Osteocyte (in vitro differentiated cells): ENCODE measurements at places on chromosomes 1 and 21. TPM values are rescaled to one million over a fixed set of nuclear protein-coding genes. Genes with fewer than 3 reads are reported as not detected.

Gene CATSPER4
- not detected in 2 replicates for total RNA-seq

Gene CFAP141
- total RNA-seq, result not detected in 2 replicates

Gene ZNF648
- not detected in 2 replicates for total RNA-seq

DNA sequence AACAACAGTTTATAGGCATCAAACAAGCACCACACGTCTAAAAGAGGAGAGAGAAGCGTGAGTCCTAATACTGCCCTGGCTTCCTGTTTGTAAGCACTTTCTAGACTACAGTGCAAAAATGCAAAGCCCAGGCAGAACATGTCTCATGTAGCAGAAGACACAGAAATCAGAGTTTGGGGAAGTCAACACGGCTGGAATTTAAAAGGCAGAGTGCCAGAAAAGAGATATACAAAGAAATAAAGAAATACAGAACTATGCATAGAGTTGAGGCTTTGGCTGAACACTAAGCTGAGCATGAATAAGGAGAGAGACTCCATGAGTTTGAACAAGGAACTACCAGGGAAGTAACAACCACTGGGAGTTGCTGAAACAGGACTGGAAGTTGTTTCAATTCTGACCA is 566.6 kb upstream of the NR5A2 start:
- no peak for DNase-seq
- H3K36me3 ChIP-seq, result peaks cover 6% of the 10 kb centered on the region
- H3K4me3 ChIP-seq, result no peak overlapping the region
- no peak overlapping the region for H3K27ac ChIP-seq

DNA sequence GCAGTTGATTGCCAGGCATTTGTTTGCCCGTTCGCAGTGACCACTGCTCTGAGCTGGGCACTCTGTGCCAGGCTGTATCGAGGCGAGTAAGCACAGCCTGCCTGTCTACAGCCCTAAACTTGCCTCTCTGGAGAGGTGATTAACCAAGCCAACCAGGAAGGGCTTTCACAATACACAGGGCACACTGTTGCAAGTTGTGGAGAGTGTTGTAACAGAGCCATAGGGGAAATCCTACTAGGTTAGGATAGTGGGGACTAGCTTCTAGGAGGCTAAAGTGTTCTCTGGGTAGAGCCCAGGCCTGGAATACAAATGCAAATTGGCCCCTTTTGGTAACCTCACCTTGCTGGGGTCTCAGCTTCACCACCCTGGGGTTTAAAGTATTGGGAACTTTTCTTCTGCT is 23.8 kb downstream of the PRDM2 start:
- DNase-seq, result no peak
- no peaks in the 10 kb centered on the region for H3K36me3 ChIP-seq

DNA sequence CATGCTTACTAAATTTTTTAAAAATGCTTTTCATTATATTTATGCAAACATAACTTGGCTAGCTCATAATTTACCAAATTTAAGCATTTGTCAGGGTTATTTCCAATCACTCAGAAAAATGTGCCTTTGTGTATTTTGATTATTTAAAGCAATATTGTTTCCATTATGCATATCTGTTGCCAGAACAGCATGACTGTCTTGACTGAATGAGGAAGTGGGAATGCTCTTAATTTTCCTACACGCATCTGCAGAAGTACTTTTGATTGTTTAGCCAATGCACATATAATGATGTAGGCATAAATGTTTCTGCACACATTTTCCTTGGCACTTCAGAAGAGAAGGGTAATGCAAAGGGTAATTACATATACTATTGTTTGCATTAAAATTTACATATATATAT is 92.5 kb upstream of the ADGRL2 start:
- no peaks in the 10 kb centered on the region for H3K27me3 ChIP-seq
- no peak overlapping the region for H3K4me3 ChIP-seq
- H3K36me3 ChIP-seq, result no peaks in the 10 kb centered on the region
- no peak for DNase-seq
- H3K4me1 ChIP-seq, result peaks cover 33% of the 10 kb centered on the region
- no peak overlapping the region for H3K27ac ChIP-seq

- no peak for DNase-seq
- no peak overlapping the region for H3K4me3 ChIP-seq
- H3K27ac ChIP-seq, result no peak overlapping the region
- peaks cover 9% of the 10 kb centered on the region for H3K27me3 ChIP-seq
Measured at GRCh38 chr1:64231153-64231552, 27.7 kb downstream of the UBE2U start.
